ENCODE measurements at places on chromosomes 13 and 19. TPM values are rescaled to one million over a fixed set of nuclear protein-coding genes. Genes with fewer than 3 reads are reported as not detected.

CACNG8 gene
- 0.02 TPM for total RNA-seq

ZNF8 gene
- 24.0 TPM for total RNA-seq

TNFRSF19 gene
- 21.4 TPM for total RNA-seq

SHISA7 gene
- total RNA-seq: 0.09 TPM

N4BP2L1 gene
- total RNA-seq: 1.2 TPM

PSG7 gene
- total RNA-seq: not detected

FBXO27 gene
- 7.9 TPM for total RNA-seq

PPM1N gene
- total RNA-seq: 2.4 TPM

CAMSAP3 gene
- 15.6 TPM for total RNA-seq

ZNF439 gene
- total RNA-seq: 5.2 TPM
